WERI-Rb-1 (cell line): ENCODE measurements at places on chromosomes 1 and 21.

- DNase-seq = no peak
Observed at GRCh38 chr1:29673228-29673500, 436.8 kb downstream of the PTPRU start.

DNA sequence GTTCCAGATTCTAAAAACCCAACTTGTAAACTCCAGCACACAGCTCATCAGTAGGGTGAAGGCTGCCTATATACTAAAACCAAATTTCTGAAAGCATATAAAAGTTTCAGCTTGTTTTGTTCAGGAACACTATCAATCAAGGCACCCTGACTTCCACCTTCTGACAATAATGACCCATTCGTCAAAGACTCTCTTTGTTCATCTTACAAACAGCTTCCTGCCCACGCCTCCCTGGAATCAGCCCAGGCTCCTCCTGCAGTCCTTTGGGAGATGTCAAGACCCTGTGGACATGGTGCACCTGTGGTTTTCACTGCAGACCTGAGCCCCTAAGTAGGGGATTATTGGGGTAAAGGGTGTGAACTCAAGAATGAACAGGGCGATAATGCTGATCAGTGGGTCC lies 178.9 kb upstream of the CAMK1G start:
- no peak for DNase-seq

DNA sequence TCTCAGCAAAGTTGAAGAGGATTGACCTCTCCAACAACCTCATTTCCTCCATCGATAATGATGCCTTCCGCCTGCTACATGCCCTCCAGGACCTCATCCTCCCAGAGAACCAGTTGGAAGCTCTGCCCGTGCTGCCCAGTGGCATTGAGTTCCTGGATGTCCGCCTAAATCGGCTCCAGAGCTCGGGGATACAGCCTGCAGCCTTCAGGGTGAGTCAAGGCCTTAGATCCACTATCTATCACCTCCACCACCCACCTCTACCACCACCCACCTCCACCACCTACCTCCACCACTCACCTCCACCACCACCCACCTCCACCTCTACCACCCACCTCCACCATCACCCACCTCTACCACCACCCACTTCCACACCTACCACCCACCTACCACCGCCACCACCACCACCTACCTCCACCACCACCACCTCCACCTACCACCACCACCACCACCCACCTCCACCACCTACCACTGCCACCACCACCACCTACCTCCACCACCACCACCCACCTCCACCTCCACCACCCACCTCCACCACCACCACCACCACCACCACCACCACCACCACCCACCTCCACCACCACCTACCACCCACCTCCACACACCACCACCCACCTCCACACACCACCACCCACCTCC lies 5.8 kb downstream of the OPTC start:
- no peak for DNase-seq

- no peak for DNase-seq
Observed at GRCh38 chr1:227734546-227734855, 601 bp downstream of the JMJD4 start.

DNA sequence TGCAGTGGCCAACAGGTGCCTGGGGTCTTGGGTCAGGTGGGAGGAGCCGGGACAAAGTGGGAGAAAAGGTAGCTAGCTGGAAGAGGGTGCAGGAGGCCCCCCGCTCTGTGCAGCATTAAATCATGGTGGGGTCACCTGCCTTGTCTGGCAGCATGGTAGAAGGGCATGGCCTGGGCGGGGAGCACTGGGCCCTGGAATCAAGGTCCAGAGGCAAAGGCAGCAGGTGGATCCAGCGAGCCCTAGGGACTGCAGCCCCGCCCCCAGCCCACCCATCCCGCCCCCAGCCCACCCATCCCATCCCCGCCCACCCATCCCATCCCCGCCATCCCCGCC lies 16.7 kb upstream of the TTLL10 start:
- DNase-seq = no peak

DNA sequence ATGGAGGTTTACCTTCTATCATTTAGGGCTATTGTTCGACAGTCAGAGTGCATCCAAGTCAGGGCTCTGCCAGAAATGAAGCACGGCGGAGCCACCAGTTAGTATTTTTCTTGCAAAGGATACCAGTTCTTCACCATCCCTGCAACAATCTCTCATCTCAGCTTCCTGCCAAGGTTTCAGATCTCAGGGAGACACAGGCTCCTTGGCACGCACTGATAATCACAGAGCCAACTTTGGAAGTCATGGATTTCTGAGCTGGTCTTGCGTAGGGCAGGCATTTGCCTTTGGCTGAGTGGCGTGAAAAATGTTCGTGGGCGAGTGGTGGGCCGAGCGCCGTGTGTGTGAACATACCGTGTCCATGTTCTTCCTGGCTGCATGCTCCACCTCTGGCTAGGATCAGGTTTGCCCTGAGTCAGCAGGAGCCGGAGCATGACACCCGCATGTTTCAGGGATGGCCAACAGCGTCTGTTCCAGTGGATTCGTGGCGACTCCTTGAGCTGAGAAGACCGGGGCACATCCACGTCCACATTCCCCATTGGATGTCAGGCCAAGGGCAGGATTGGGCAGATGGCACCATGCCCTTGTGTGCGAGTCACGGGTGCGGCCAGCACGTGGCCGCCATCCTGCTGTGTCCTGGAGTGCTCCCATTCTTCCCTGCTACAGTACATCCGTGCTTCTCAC lies 118.5 kb upstream of the C1orf174 start:
- no peak for DNase-seq

- DNase-seq = no peak
Observed at GRCh38 chr21:27447843-27448242, 481.0 kb upstream of the ADAMTS5 start.

DNA sequence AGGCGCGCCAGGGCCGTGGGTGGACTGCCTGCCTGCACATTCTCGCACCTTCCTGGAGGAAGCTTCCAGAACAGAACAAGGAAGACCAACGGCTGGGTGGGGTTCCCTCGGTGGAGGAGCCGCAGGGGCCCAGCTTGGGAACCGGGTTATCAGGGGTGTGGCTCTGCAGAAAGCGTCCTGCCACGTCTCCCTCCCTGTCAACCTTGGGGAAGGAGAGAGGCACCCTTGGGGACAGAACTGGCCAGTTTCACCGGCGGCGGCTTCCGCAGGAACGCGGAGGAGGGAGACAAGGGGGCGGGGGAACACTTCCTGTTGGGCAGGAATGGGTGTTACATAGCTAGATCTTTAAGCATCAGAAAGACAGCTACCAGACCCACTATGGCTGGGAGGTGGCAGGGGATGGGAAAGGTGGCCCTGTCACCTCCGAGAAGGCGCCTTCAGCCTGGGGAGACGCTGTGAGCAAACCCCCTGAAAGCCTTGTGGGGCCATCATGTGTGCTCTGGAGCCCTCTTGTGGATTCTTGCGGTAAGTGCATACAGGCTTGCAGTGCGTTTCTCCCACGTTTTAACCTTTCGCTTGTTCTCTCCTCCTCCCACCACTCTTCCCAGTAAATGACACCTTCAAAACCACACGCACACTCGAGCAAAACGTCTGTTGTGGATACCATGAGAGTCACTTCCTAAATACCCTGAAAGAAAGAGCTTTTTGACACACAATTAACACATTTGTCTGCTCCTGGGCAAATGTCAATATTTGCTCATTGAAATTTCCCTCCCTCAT lies 3.8 kb upstream of the PLEKHA6 start:
- peak; percentile 91 for DNase-seq

DNA sequence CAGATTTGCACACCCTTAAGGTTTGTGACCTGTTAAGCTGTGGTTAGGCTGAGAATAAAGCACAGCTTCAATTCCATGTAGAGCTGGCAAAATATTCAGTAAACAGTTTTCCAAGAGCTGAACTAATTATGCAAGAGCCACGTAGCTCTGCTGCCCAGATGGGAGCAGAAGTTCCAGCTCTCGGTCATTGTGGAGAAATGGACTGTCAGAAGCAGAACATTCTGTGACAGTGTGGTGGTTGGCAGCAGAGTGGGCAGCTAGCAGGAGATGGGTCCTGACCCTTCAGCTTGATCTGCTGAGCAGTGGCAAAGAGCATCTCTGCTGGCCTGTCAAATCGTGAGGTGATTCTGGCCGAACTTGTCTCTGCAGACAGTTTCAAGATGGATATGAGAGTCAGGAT lies 23.2 kb downstream of the RHOU start:
- no peak for DNase-seq

DNA sequence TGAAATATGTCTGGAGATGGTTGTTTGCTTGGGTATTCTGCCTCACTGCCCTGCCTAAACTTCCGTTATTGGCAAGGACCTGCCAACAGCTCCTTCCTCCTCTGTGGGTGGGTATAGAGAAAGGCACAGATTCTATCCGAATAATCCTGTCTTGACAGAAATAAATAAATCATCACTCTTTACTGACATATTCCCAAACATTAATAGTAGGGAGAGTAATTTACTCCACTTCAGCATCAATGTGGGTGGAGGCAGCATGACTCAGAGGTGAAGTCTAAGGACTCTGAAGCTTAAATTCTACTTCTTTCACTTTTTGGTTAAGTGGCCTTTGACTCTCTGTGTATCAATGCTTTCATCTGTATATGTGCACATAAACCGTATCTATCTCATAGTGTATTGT lies 2.9 kb downstream of the CD84 start:
- no peak for DNase-seq

- peak; percentile 26 for DNase-seq
Observed at GRCh38 chr1:32701951-32702598, 495 bp downstream of the SYNC start.

GRCh38 chr1:76198452-76198851 lies 123.9 kb downstream of the ST6GALNAC3 start:
- DNase-seq = no peak

- no peak for DNase-seq
Observed at GRCh38 chr1:177585302-177586220, 384.3 kb downstream of the SEC16B start.

DNA sequence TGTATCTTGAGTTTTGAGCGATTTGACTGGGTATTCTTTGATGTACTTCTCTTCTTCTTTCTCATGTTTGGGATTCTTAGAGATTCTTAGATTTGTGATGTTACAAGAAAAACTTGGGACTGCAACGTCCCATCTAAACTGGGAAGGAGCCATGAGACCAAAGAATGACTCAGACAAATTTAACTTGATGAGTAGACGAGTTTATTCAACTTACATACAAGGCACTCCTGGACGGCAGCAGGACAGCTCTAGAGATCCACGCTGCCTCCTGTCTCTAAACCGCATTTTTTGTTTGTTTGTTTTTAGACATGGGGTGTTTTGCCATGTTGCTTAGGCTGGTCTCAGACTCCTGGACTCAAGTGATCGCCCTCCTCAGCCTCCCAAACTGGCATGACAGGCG lies 137.1 kb downstream of the PIK3R3 start:
- DNase-seq = no peak

DNA sequence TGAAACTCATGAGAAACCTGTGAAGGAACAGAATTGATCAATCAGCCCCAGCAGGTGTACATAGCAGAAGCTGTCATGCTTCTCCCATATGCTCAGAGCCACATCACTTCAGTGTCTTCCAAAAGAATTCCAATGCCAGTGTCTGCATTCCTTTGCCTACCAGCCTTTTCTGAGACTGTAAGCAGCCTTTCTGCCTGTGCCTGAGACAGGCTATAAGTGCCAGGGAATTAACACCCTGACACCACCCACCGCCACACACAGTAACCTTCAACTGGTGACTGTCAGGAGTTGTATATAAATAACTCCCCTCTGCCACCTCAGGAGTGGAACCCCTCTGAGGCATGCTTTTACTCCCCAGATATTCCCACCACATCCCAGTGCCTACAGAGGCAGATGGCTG lies 38.1 kb upstream of the SLAMF9 start:
- peak; percentile 8 for DNase-seq

GRCh38 chr1:18058206-18058921 lies 49.2 kb upstream of the IGSF21 start:
- DNase-seq = peak; percentile 40

DNA sequence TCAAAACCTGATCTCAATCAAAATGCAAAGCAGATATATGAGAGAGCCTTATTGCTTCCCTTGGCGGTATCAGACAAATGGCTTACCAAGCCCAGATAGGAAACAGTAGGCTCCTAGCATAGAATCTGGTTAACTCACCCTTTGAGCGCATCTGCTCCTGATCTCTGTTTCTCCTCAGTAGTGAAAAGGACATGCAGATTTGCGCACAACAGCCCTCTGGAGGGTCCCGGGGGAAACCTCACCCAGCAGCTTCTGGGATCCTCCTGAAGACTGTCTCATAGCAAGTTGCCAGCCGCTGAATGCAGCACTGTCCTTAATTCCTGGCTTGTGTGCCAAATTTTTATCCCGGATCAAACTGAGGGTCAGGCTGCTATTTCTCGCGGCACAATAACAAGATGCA lies 192.2 kb downstream of the FASLG start:
- DNase-seq = no peak

DNA sequence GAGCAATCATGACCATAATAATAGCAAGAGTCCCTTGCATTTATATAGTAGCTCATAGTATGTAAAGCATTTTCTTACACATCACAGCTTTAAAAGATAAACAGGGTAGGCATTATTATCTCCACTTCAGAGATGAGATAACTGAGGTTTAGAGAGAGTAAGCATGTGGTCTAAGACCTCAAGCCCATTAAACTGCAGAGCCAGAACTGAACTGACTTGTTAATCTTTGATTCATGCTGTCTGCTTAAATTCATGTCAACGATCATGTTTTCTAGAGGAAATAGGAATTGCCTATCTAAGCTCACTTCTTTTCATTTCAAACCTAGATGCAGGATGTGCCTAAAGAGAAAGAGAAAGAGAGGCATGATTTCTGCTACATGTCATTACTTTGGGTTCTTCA lies 524.8 kb downstream of the PTPRC start:
- DNase-seq = no peak

GRCh38 chr1:57839526-57839925 lies 415.7 kb upstream of the DAB1 start:
- DNase-seq = no peak

DNA sequence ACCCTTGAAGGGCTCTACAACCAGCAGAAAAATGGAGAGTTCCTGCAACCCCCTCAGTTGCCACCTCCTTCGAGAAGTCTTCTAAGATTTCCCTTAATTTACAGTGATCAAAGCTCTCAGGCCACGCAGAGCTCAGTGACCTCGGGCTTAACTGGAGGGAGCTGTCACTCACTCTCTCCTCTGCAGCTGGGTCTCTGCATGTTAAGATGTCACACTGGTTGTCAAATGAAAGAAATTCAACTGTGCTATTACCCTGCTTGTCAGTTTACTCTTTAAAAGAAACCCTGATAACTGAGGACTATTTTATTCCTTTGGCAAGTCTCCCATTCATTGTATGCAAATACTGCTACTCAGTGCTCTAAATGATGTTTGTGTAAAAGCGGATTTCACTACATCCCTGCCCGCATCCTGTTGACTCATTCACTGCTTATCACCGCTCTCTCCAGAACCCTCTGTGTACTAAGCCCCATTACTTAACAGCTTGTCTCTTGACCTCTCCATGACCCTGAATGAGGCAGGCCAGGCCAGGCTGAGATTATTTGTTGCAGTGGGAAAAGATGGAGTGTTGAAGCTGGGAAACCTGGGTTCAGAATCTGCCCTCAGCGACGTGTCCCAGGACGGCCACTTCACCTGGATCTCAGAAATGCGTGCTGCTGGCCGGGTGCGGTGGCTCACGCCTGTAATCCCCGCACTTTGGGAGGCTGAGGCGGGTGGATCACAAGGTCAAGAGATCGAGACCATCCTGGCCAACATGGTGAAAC lies 13.7 kb downstream of the DHRS3 start:
- peak; percentile 79 for DNase-seq

GRCh38 chr1:225848030-225848955 lies 33.9 kb downstream of the TMEM63A start:
- peak; percentile 79 for DNase-seq
